ENCODE measurements at places on chromosomes 1 and 21. TPM values are rescaled to one million over a fixed set of nuclear protein-coding genes. Genes with fewer than 3 reads are reported as not detected.

The CFHR1 gene
- total RNA-seq = not detected

The OLFML2B gene
- 3.4 TPM for total RNA-seq

The FMOD gene
- 60.8 TPM for total RNA-seq

The NEGR1 gene
- 22.2 TPM for total RNA-seq

The NPR1 gene
- total RNA-seq = 1.5 TPM

The MIXL1 gene
- not detected for total RNA-seq

The BRDT gene
- total RNA-seq = not detected

The CDK18 gene
- total RNA-seq = 0.55 TPM

The SLAMF9 gene
- total RNA-seq = 0.46 TPM

The GPR52 gene
- 0.55 TPM for total RNA-seq

The FAM72A gene
- total RNA-seq = 3.5 TPM

The ASCL5 gene
- not detected for total RNA-seq

The SH2D1B gene
- total RNA-seq = not detected

The ZDHHC18 gene
- 4.4 TPM for total RNA-seq

The NT5C1A gene
- total RNA-seq = not detected

The WNT2B gene
- total RNA-seq = 4.1 TPM

The CYB561D1 gene
- total RNA-seq = 3.6 TPM

The LMX1A gene
- not detected for total RNA-seq

The MYCL gene
- total RNA-seq = 1.1 TPM

The FBXO2 gene
- 2.8 TPM for total RNA-seq

The OR2L2 gene
- total RNA-seq = under 0.01 TPM

The NMNAT2 gene
- 0.28 TPM for total RNA-seq

The NCF2 gene
- 0.18 TPM for total RNA-seq

The TFB2M gene
- 14.3 TPM for total RNA-seq

The UBE2U gene
- total RNA-seq = not detected

The RGS18 gene
- total RNA-seq = 0.43 TPM

The S100A8 gene
- total RNA-seq = not detected

The VSIG8 gene
- total RNA-seq = not detected

The LAX1 gene
- not detected for total RNA-seq

The SPEN gene
- 10.4 TPM for total RNA-seq

The GBP6 gene
- not detected for total RNA-seq

The LYSMD1 gene
- 6.5 TPM for total RNA-seq

The MYOG gene
- total RNA-seq = not detected

The TDRKH gene
- total RNA-seq = 1.00 TPM

The HUNK gene
- total RNA-seq = under 0.01 TPM

The IRF6 gene
- 0.14 TPM for total RNA-seq

The CNKSR1 gene
- not detected for total RNA-seq

The HNRNPCL1 gene
- total RNA-seq = not detected

The ANGPTL3 gene
- total RNA-seq = not detected

The TRIM46 gene
- 2.5 TPM for total RNA-seq

The KCNJ6 gene
- total RNA-seq = not detected

The DSCAM gene
- total RNA-seq = under 0.01 TPM

The CRP gene
- not detected for total RNA-seq

The ILDR2 gene
- total RNA-seq = under 0.01 TPM

The TACSTD2 gene
- 0.14 TPM for total RNA-seq

The SYT14 gene
- 0.65 TPM for total RNA-seq

The PALMD gene
- total RNA-seq = 0.85 TPM

The LYPD8 gene
- 0.14 TPM for total RNA-seq

The TSPEAR gene
- total RNA-seq = not detected

The S100A3 gene
- 10.4 TPM for total RNA-seq

The SH3D21 gene
- total RNA-seq = 1.8 TPM

The SLFNL1 gene
- 0.28 TPM for total RNA-seq

The SLC16A4 gene
- total RNA-seq = 91.4 TPM

The MYBPH gene
- total RNA-seq = 0.14 TPM
